ENCODE measurements at places on chromosomes 13 and 19.
A peak's percentile ranks its signal among the peaks of the same experiment; 100 is the strongest.

- DNase-seq = no peak
These were observed 97.5 kb downstream of the RGCC start for GRCh38 chr13:41554626-41555386.

DNA sequence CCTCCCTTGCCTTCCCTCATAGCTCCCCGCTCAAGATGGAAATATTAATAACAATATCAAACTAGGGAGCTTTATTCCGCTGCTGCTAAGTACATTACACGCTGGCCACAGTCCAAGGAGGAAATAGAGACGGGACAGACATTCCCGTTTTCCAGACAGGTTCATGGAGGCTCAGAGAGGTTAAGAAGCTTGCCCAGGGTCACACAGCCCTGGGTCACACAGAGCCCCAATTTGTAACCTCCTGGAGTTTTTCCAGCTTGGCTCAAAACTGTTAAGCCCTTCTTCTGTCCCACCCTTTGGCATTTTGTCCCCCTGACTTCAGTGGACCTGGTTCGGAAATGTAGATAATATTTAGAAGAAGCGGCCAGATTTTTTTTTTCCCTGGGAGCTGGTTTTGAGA, 2.0 kb downstream of the BICRA start:
- DNase-seq = no peak

DNA sequence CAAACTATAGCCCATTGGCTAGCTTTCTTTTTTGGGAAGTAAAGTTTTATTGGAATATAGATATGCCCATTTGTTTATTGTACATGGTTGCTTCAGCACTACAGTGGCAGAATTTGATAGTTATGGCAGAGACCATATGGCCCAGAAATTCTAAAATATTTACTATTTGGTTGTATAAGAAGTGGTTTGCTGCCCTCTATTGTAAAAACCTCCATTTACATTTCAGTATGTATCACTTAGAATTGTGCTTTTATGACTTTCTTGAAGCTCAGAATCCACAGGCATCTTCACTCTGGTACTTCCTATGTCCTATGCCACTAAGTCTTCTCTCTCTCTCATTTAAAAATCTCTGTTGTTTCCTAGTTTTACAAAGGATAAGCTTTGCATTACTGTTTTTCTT, 37.7 kb downstream of the DLEU7 start:
- no peak for DNase-seq

GRCh38 chr19:29680447-29680846, 15.2 kb downstream of the PLEKHF1 start:
- peak; percentile 74 for DNase-seq

GRCh38 chr19:24029941-24030636, 56.9 kb upstream of the ZNF254 start:
- no peak for DNase-seq

GRCh38 chr19:16199275-16199932, 1.7 kb downstream of the AP1M1 start:
- DNase-seq = no peak

DNA sequence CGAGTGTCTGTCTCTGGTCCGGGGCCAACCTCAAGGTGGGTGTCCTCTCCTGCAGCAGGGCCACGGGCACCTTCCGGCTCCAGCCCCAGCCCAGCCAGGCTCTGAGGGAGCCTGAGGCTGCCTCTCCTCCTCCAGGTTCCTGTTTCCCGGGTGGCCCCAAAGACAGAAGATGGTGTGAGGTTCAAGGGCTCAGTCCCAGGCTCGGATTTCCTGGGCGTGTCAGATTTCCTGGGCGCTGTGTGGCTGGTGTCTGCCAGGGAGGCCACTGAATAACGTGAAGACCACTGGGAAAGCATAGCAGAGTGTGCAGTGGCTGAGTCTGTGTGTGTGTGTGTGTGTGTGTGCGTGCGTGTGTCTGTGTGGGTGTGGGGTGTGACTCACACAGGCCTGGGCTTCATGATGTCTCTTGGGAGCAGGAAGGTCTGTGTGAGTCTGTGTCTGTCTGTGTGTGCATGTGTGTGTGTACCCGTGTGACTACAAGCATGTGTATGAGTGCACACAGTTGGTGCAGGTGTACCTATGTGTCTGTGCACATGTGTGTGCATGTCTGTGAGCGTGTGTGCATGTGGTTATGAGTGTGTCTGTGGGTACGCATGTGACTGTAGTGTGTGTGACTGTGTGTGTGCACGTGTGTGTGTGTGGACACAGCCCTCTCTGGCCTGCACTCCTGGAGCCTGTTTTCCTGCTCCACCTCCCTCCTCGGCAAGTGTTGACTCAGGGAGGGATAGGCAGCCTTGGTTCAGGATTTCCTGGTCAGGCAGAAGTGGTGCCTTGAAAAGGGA, 28.3 kb downstream of the CEBPA start:
- peak; percentile 81 for DNase-seq

DNA sequence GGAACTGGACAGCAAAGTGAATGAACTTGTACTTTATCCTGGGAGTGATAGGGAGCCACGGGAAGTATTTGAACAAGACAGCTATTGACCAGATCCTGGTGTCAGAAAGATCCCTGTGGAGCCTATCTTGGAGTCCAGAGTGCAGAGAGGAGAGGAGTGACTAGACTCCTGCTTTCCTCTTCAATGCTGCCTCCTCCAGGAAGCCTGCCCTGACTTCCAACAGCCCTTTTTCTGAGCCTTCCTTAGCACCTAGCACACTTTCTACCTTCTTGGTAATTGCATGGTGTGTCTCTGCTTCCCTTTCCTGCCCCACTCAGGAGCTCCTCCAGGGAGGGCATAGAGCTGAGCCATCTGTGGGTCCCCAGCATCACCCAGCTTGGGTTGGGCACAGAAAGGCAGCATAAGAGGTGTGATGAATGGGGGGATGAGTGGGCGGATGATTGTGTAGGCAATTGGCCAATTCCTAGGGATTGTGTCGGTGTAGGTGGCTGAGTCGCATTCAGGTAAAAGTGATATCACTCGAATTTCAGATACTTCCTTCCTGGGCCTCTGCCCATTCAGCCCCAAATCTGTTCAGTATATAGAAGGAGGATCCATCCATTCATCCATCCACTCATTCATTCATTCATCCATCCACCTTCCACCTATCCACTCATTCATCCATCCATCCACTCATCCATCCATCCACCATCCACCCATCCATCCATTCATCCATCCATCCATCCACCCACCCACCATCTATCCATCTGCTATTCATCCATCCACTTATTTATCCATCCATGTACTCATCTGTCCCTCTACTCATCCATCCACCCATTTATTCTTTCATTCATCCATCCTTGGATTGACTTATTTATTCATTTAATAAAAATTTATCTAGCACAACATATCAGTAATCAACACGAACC, 26.9 kb downstream of the CYP4F22 start:
- DNase-seq = no peak

DNA sequence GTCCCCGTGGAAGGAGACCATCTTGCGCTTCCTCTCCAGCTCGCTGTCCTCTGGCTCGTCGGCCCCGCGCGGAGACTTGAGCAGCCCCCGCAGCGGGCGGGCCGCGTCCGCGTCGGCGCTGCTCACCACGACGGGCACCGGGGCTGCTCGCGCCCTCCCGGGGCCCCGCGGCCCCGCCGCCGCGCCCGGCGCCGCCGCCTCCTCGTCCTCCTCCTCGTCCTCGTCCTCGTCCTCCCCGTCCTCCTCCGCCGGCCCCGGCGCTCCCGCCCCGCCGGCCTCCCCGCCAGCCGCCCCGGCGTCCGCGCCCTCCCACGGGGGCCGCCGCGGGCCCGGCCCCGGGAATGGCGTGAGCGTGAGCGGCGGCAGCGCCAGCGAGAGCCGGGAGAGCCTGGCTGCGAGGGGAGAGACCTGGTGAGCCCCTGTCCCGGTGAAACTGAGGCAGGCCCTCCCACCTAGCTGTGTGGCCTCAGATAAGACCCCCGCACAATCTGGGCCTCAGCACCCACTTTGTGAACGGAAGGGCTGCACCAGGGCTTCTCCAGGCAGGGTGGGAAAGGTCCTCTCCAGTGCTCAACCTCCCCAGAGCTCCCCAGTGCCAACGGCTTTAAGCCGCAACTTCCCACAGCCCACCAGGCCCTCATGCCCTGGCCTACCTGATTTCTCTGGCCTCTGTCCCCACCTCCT, 17.8 kb downstream of the LMTK3 start:
- peak; percentile 49 for DNase-seq

DNA sequence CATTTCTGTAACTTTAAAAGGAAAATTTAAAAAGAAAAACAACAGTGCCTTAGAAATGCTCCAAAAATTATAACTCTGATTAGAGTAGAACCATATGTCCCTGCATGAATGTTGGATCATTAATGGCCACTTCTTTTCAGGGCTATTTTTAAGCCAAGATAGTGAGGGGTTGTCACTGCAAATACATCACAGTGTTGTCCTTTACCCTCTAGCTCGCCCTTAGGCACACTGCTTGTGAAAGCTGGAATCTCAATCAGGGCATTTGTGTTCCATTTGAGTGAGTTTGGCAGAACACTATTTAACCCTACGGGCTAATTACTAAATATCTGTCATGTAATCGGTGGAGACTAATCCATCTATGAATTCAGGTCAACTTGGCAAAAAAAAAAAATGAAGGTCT, 212.2 kb downstream of the NHLRC3 start:
- no peak for DNase-seq
